ENCODE measurements at places on chromosomes 13 and 19.

DNA sequence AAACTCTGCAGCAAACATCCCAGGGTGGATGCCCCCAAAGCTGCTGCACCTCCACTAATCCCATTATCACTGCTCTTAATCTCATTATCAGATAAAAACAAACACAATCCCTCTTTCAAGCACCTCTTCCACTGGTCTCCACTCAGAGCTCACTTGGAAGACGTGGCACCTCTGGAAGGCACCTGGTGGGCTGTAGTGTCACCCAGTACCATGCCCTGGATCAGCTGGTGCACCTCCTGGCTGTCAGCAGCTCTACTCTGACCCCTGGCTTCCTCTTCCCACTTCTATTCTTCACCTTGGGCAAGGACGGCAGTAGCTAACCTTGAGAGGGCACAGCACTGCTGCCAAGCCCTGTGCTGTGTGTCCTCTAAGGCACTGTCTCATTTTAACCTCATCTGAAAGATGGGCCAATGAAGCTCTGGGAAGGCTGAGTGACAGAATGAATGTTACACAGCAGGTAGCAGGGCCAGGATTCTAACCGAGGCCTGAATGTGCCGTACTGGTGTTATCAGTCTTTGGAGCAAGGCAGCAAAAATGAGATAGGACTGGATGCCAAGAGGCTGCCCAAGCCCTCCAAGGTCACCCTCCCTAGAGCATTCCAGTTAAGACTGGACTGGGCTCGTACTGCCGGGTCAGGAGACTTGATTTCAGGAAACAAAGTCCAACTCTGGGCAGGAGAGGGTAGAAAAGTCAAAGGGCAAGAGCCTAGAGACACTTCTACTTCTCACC is 7.4 kb downstream of the BRD4 start:
- no peak for DNase-seq

DNA sequence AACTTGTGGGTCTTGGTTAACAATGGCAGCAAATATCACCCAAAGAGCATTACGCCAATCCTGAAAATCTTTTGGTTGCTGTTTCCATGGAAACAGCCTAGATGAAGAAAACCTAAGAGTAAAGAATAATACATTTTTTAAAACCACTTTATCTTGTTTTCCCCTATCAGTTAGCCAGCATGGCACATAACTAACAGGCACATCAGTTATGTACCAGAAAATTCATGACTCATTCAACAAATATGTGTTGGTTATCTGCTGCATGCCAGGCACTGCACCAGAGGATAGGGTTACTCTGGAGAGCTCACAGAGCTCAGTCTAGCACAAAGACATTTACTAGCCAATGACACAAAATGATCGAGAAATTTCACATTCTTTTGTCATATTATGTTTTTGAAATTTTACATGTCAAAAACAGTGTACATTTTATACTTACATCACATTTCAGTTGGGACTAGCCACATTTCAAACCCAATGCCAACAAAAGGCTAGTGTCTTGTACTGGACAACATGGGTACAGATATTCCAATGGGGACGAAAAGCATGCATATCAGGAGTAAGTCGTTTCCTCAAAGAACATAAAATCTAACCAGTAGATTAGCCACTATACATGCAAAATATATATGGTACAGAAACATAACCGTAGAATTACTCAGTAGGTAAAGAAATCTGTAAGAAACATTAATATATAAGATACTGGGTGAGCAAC is 20.3 kb downstream of the LNX2 start:
- DNase-seq = no peak

DNA sequence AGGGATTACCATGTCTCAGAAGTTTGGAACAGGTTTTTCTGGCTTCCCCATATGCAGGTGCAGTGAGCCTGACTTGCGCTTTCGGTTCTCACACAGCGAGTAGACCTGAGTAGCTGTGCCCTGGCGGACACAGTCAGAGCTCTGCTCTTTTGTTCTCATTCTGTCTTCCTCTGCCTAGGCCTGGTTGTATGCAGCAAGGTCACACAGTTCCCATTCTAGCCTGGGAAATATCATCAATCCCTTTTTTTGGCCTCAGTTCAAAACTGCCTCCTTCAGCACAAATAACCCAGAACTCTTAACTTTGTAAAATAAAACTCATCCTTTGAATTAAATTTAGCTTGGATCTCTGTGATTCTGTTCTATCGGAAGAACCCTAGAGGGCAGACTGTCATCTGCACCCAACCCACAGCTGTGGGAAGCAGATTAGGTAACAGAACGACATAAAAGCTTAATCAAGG is 10.2 kb downstream of the OXGR1 start:
- DNase-seq = no peak

DNA sequence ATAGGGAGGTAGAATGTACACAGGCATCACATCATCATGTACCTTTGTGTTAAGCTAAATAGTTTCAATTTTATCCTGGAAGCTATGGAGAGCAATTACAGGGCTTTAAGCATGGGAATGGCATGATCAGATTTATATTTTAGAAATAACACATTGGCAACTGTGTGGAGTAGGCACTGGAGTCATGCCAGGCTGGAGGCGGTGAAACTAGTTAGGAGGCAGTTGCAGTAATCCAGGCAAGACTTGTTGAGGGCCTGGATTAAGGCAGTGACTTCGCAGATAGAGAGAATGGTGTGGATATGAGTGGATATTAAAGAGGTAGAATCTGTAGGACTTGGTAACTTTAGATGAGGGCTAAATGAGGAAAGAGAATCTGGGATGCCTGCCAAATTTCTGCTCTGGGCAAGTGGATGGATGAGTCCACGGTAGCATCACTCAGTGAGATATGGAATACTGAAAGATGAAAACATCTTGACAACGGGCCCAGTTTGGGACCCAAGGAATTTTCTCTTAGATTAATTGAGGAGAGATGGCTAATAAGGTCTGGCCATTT is 506.2 kb downstream of the FGF9 start:
- DNase-seq = no peak

DNA sequence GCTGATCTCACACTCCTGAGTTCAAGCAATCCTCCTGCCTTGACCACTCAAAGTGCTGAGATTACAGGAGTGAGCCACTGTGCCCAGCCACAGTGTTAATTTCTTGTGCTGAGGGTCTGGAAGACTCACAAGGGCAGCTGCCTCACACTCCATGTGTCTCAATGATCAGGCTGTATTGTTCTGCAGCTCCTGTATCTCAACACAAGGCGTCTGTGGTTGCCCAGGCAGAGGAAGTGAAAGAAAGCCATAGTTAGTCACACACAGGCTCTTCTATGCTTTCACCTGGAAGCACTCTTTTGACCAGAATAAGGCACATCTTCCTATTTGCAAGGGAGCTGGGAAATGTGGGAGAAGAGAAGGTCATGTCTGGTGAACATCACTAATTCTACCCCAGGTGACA is 107.3 kb upstream of the ZNF507 start:
- DNase-seq = no peak

DNA sequence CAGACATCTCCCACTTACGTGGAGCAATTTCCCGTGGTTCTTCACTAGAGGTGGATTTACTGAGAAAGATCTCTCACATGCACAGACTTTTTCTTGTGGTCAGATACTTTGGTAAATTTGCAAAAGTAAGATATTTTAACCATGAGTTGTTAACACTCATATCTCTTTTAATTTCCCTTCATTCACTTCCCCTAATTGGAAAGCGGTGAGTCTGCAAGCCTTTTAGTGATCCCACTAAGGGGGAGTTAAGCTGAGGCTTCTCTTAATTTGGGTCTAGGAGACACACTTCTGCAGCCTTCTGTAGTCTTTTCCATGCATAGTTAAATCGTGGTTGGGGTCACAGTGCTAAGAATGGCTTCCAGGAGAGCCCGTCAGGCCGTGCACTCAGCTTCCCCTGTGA is 30.7 kb upstream of the SERPINE3 start:
- DNase-seq = no peak

GRCh38 chr19:49335784-49336481 is 727 bp downstream of the CD37 start:
- DNase-seq = peak; percentile 54
